ENCODE measurements at places on chromosomes 11 and 22. TPM values are rescaled to one million over a fixed set of nuclear protein-coding genes. Genes with fewer than 3 reads are reported as not detected.

OR56B1 gene
- total RNA-seq: not detected

NRGN gene
- 28.9 TPM for total RNA-seq

MS4A6A gene
- total RNA-seq: not detected

MMP7 gene
- not detected for total RNA-seq

C11orf86 gene
- total RNA-seq: not detected

LDHAL6A gene
- not detected for total RNA-seq

MRGPRX4 gene
- not detected for total RNA-seq

Measured in glutamatergic neuron (in vitro differentiated cells).